ENCODE measurements at places on chromosomes 4 and X. TPM values are rescaled to one million over a fixed set of nuclear protein-coding genes. Genes with fewer than 3 reads are reported as not detected.

USP17L5 gene
- total RNA-seq, result not detected

GPR119 gene
- not detected for total RNA-seq

LRCH2 gene
- total RNA-seq, result 0.58 TPM

MAGEA1 gene
- total RNA-seq, result not detected

- no peaks in the 10 kb centered on the region for H3K27me3 ChIP-seq
- peak overlapping the region; percentile 89 for H3K27ac ChIP-seq
- H3K4me1 ChIP-seq, result peaks cover 37% of the 10 kb centered on the region
- no peak for DNase-seq
- no peaks in the 10 kb centered on the region for H3K36me3 ChIP-seq
- no peak overlapping the region for H3K4me3 ChIP-seq
These were observed 2.5 kb upstream of the USP27X start for GRCh38 chrX:49876750-49877149.

BMP3 gene
- total RNA-seq, result 2.3 TPM

DNA sequence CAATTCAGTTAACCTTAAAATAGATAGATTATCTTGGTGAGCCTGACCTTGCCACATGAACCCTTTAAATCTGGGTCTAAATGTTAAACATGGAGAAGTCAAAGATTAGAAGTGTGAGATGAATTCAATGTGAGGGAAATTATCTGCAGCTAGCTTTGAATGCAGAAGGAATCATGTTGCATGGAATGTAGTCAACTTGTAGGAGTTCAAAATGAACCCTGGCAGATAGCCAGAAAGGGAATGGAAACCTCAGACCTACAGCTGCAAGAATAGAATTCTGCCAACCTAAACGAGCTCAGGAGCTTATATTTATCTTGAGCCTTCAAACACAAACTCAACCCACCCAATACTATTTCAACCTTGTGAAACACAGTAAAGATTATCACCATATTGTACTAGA lies 632.5 kb downstream of the KCTD8 start:
- no peaks in the 10 kb centered on the region for H3K36me3 ChIP-seq
- DNase-seq, result no peak
- H3K27me3 ChIP-seq, result no peaks in the 10 kb centered on the region
- no peak overlapping the region for H3K4me3 ChIP-seq
- no peak overlapping the region for H3K27ac ChIP-seq

- H3K27ac ChIP-seq, result no peak overlapping the region
- H3K27me3 ChIP-seq, result no peaks in the 10 kb centered on the region
- no peak for DNase-seq
- H3K4me3 ChIP-seq, result no peak overlapping the region
These were observed 48.5 kb downstream of the MAGEC2 start for GRCh38 chrX:142156567-142156966.
